LoVo (cell line): ENCODE measurements at places on chromosomes 6 and 20.

- no peak for DNase-seq
These were observed 13.1 kb downstream of the PRDM1 start for GRCh38 chr6:106099235-106099537.

DNA sequence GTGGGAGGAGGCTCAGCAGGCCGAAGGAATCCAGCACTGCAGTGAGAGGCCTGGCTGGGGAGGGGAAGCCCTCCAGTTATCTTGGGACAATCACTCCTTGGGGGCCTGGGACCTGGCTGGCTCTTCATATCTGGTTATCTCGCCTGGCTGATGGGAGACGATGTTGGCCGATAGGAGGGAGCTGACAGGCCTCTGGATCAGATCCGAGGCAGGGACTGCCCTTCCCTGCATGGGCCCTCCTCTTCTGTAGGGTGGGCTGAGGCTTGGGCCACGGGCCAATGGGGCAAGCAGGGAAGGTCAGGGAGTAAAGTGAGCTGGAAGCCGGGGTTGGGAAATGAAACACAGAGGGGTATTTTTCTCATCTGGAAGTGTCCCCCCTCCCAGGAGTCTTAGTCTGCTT is 25.2 kb downstream of the MANBAL start:
- DNase-seq, result no peak

- DNase-seq, result no peak
These were observed 62.4 kb downstream of the AIG1 start for GRCh38 chr6:143123081-143123480.

- DNase-seq, result no peak
These were observed 44.0 kb downstream of the SRPK1 start for GRCh38 chr6:35876902-35877301.

GRCh38 chr20:58892932-58893224 is 40.4 kb downstream of the GNAS start:
- no peak for DNase-seq
